ENCODE measurements at places on chromosomes 16 and 17.
A peak's percentile ranks its signal among the peaks of the same experiment; 100 is the strongest.

DNA sequence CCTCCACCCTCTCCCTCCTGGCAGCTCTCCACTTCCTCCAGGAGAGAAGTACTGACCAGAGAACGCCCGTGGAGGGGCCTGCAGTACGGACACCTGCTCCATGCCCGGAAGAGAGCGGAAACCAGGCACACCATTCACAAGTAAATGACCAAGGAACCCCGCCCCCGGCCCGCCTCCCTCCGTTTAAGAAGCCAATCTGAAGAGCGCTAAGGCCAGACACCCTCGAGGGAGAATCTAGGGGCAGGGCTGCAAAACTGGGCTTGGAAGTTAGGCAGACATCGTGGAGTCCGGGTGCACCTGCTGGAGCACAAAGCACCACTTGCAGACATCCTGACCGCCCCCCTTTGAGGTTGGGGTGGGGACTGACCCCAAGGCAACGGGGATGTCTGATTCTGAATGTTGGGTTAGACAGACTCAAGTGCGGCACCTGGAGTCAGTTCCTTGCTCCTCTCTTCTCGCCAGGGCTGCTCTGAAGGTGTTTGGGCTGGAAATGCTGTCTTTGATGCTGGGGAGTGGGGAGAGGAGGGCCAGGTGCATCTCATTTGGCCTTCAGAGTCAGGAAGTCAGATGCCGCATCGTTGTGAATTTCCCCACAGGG lies 964 bp upstream of the FAAP100 start:
- peak; percentile 79 for DNase-seq

GRCh38 chr17:17343896-17344506 lies 40.8 kb downstream of the NT5M start:
- DNase-seq = no peak

GRCh38 chr16:23959072-23959751 lies 123.4 kb downstream of the PRKCB start:
- DNase-seq = no peak

DNA sequence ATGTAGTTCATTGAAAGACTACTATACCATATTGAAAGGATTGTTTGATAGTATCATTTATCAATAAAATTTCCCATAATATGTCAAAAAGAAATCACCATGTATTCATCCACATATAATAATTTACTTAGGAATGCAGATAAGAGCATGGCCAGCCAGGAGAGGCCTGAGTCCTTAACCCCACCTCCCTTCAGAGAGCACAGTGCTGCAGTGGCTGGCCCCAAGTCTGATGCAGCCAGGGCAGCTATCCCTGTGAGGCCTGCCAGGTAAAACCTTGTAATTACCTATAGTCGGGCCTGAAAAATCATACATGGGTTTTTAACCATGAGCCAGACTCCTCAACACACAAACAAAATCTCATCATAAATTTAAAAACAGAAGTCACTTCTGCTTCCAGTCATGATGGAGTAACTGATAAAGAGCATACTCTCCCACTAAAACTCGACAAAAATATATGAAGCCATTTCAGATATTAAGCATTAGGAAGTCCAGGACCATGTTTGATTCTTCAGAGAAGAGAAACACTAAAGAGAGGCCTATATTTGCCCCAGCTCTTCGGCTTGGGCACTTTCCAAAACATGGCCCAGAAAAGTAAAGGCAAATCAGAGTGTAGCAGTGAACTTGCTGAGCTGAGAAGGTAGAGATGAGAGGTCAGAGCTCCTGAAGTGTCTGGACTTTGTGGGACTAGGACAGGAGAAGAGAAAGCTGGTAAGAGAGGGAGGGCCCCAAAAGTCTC lies 40.9 kb upstream of the CCNF start:
- DNase-seq = no peak

DNA sequence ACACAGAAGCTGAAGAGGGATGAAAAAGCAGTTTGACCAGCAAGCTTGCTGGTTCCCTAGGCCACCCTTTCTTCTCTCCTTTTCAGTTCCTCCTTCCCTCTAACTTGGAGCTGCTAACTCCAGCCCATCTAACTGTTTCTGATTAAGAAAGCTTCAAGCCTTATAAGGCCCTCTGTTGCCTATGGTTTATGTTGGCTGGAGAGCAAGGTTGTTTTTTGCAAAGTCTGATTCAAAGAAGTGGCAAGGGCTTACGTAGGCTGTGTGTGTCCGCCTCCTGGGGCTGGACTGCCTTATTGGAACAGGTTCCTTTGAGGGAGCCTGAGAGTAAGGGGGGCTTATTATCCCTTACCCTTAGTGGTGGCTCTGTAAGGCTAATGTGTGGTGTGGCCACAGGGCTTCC lies 7.1 kb downstream of the AKAP1 start:
- DNase-seq = no peak

DNA sequence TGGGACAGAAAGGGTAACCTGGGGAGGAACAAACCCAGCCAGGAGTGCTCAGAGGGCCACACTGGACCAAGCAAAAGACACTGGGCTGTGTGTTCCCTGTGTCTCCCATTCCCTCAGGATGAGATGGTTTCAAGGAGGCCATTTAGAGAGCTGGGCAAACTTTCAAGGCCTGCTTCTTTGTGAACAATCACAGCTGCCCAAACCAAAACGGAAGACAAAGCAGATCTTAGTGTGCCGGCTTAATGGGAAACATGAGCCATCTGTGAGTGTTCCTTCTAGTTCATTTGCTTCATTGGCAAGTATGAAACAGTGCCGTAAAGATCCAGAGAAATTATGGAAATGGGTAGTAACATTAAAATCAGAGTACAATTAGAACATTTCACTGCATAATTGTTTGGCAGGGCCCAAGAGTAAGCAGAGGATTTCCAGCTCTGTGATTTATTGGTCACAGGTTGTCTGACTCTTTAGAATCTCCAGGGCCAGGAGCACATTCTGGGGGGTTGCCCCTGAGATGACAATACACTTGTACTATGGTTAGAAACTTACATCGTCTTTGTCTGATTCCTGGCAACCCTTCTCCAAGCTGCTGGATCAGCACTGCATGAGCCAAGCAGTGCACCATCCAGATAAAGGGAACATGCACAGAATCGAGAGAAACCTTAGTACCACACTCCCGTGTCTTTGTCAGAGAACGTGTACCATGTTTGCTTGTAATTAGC lies 412.1 kb downstream of the RBFOX1 start:
- no peak for DNase-seq

DNA sequence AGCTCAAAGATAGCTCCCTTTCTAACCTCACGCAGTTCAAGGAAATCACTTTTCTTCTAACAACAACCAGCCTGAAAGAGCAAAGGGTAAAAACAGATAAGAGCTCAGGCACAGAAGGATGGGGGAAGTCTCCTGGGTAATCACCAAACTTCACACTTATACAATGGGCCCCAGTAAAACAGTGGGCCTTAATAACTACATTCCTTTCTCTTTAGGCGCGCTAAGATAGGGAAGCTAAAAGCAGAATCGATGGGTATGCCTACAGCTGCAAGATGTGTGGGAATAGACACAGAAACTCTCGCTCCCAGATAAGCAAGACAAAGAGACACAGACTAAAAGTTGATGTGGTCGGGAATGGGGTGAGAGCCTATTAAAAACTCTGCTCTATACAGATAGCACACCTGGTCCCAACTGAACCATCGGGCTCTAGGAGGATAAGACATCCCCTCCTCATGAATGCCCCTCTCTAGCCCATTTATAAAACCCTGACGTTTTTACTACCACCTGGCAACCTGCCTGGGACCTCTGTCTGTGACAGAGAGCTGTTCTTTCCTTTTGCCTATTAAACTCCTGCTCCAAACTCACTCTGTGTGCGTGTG lies 826 bp downstream of the LYZL6 start:
- no peak for DNase-seq

- no peak for DNase-seq
Measured at GRCh38 chr17:9234389-9234945, 213.2 kb downstream of the NTN1 start.

- no peak for DNase-seq
Measured at GRCh38 chr17:28334666-28335200, 539 bp downstream of the IFT20 start.

GRCh38 chr17:77601054-77601979 lies 357.2 kb upstream of the TNRC6C start:
- DNase-seq = no peak

All from HEK293T (cell line).